Pancreas (tissue), 10 donors: ENCODE measurements at places on chromosomes 16 and 17. TPM values are rescaled to one million over a fixed set of nuclear protein-coding genes. Genes with fewer than 3 reads are reported as not detected.

GRCh38 chr17:41614098-41614497, 1.5 kb upstream of the KRT16 start:
- H3K27me3 ChIP-seq = no peaks in the 10 kb centered on the region
- no peak overlapping the region for H3K4me3 ChIP-seq
- no peak for DNase-seq
- no peaks in the 10 kb centered on the region for H3K4me1 ChIP-seq
- H3K36me3 ChIP-seq = no peaks in the 10 kb centered on the region

GRCh38 chr17:10477701-10478100, 8.3 kb upstream of the MYH4 start:
- H3K27ac ChIP-seq = no peak overlapping the region
- no peaks in the 10 kb centered on the region for H3K27me3 ChIP-seq
- no peak overlapping the region for H3K4me3 ChIP-seq
- H3K36me3 ChIP-seq = no peaks in the 10 kb centered on the region

DNA sequence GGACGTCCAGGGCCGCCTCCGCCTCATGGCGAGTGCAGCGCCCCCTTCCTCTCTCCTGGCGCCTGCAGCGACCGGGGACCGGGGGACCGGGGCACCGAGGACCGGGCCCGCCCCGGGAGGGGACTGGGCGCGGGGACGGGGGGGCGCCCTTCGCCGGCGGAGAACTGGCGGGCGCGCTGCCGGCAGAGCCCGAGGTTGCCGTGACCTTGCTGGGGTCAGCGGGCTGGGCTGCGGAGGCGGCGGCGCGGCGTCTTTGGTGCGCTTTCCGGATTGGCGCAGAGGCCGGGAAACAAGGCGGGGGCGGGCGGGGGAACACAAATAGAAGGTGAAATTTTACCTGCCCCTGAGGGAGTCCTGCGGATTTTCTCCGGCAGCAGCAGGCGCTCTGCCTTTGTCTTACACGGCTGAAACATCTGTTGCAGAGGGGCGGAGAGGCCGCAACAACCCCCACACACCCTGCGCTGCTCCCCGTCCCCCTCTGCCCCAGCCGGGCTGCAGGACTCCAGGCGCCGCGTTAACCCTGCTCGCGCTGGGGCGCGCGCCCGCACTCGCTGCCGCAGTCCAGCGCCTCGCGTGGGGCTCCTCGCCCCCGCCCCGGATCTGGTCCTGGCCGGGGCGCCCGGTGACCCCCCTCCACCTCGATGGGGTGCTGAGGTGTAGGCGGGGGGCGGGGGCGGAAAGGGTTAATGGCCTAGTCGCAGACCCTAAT, 53.5 kb downstream of the SREBF1 start:
- H3K27me3 ChIP-seq = no peaks in the 10 kb centered on the region
- no peaks in the 10 kb centered on the region for H3K36me3 ChIP-seq
- H3K4me3 ChIP-seq = peak overlapping the region; percentile 51
- peaks cover 34% of the 10 kb centered on the region for H3K4me1 ChIP-seq
- DNase-seq = peak; percentile 81

DNA sequence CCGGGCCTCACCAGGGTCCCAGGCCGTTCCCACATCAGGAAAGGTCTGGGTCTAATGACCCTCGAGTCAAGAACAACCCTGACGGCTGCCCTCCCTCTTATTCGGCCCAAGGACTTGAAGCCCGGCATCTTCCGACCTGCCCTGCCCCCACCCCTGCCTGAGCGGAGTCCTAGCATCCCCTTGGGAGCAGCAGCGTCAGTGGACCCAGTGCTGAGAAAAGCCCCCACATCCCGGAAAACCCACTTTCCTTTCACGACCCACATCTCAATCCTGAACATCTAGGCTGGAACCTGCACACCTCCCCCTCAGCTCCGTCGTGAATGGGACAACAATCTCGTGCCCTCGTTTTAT, 769 bp downstream of the TMEM88 start:
- peak overlapping the region; percentile 21 for H3K27ac ChIP-seq
- peak; percentile 35 for DNase-seq
- no peaks in the 10 kb centered on the region for H3K36me3 ChIP-seq
- no peak overlapping the region for H3K4me3 ChIP-seq
- no peaks in the 10 kb centered on the region for H3K4me1 ChIP-seq
- H3K27me3 ChIP-seq = no peaks in the 10 kb centered on the region

GRCh38 chr17:82675476-82676245, 22.8 kb downstream of the RAB40B start:
- H3K27ac ChIP-seq = no peak overlapping the region
- no peaks in the 10 kb centered on the region for H3K27me3 ChIP-seq
- H3K36me3 ChIP-seq = no peaks in the 10 kb centered on the region
- no peak overlapping the region for H3K4me3 ChIP-seq
- no peaks in the 10 kb centered on the region for H3K4me1 ChIP-seq

DNA sequence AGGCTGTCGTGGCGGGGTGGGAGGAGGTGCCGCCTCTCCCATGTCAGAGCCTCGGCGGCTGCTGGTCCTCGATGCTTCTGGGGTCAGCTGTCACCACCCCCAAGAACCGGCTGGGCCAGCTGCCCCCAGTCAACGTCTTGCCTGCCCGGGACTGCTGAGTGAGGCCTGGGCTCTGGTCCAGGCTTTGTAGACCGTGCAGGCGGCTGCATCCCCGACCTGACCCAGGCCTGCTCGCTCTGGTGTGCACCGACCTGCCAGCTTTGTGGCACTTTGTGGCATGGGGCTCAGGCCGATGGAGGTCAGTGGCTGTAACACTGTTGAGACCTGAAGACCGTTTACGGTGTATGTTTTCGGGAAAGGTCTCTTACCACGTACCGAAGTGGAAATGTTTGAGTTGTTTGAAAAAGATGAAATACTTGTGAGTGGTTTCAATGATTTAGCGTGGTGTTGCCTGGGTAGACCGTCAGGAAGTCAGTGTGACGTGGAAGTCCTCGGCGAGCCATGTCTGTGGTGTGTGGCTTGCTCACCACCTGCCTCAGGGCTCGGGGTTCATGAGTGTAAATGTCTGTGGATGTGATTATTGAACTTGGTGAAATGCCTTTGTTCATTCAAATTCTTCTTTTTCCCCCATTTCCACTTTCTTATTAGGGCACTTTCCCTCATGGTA, 53.2 kb upstream of the ZNF750 start:
- no peak overlapping the region for H3K27ac ChIP-seq
- no peaks in the 10 kb centered on the region for H3K27me3 ChIP-seq
- DNase-seq = peak; percentile 61
- no peaks in the 10 kb centered on the region for H3K36me3 ChIP-seq
- H3K4me1 ChIP-seq = peaks cover 46% of the 10 kb centered on the region

- H3K27ac ChIP-seq = no peak overlapping the region
- H3K4me1 ChIP-seq = no peaks in the 10 kb centered on the region
- H3K36me3 ChIP-seq = no peaks in the 10 kb centered on the region
- no peaks in the 10 kb centered on the region for H3K27me3 ChIP-seq
- DNase-seq = no peak
These were observed 22.1 kb upstream of the ADAM11 start for GRCh38 chr17:44736551-44737240.

GRCh38 chr17:61002316-61002736, 324.7 kb downstream of the BCAS3 start:
- H3K27me3 ChIP-seq = no peaks in the 10 kb centered on the region
- H3K4me1 ChIP-seq = no peaks in the 10 kb centered on the region
- H3K36me3 ChIP-seq = no peaks in the 10 kb centered on the region
- no peak for DNase-seq
- no peak overlapping the region for H3K4me3 ChIP-seq
- no peak overlapping the region for H3K27ac ChIP-seq

GRCh38 chr17:37735165-37735564, 9.7 kb downstream of the HNF1B start:
- no peak for DNase-seq
- no peaks in the 10 kb centered on the region for H3K27me3 ChIP-seq
- no peaks in the 10 kb centered on the region for H3K36me3 ChIP-seq

- DNase-seq = peak; percentile 86
- H3K36me3 ChIP-seq = no peaks in the 10 kb centered on the region
- peak within 1 kb of the TSS; percentile 66 for H3K4me3 ChIP-seq
- H3K27ac ChIP-seq = peak within 1 kb of the TSS; percentile 73
These were observed at the start of gene TLK2 for GRCh38 chr17:62478424-62478879. TLK2 (plus strand) TSS chr17:62478825; CDS start chr17:62481126, 2,301 bp downstream.

DNA sequence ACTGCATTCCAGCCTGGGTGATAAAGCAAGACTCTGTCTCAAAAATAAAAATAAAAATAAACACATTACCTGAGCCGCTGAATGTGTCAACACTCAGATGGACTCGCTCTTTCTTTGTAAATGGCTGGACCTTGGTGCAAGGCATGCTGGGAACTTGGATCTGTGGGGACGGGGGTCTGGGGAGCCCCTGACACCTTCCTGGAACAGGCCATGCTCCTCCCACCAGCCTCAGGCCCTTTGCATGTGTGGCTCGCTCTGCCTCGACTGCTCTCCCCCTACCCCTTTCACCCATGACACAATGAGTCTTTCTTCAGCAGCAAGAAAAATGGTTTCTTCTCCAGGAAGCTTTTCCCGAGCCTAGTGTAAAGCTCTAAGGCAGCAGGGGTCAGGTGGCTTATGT, 94.0 kb upstream of the CDH5 start:
- DNase-seq = no peak
- H3K27ac ChIP-seq = no peak overlapping the region
- no peaks in the 10 kb centered on the region for H3K27me3 ChIP-seq
- no peak overlapping the region for H3K4me3 ChIP-seq
- no peaks in the 10 kb centered on the region for H3K36me3 ChIP-seq

GRCh38 chr16:52528393-52529065, 18.4 kb downstream of the TOX3 start:
- H3K27ac ChIP-seq = no peak overlapping the region
- no peaks in the 10 kb centered on the region for H3K4me1 ChIP-seq
- H3K27me3 ChIP-seq = no peaks in the 10 kb centered on the region
- DNase-seq = no peak
- no peak overlapping the region for H3K4me3 ChIP-seq

DNA sequence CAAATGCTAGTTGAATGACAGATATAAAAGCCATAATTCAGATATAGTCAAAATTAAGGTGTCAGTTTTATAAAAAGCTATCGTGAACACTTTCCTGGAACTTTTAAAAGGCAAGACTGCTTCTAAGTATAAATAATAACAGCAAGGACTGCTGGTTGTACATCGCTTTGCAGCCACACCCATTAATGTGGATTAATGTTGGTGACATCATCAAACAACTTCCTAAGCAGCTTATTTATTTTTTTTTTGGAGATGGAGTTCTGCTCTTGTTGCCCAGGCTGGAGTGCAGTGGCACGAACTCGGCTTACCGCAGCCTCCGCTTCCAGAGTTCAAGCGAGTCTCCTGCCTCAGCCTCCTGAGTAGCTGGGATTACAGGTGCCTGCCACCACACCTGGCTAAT, 4.6 kb downstream of the GNA13 start:
- no peaks in the 10 kb centered on the region for H3K27me3 ChIP-seq
- no peak for DNase-seq
- peaks cover 12% of the 10 kb centered on the region for H3K4me1 ChIP-seq
- H3K27ac ChIP-seq = no peak overlapping the region
- H3K36me3 ChIP-seq = peaks cover 4% of the 10 kb centered on the region
- H3K4me3 ChIP-seq = no peak overlapping the region

DNA sequence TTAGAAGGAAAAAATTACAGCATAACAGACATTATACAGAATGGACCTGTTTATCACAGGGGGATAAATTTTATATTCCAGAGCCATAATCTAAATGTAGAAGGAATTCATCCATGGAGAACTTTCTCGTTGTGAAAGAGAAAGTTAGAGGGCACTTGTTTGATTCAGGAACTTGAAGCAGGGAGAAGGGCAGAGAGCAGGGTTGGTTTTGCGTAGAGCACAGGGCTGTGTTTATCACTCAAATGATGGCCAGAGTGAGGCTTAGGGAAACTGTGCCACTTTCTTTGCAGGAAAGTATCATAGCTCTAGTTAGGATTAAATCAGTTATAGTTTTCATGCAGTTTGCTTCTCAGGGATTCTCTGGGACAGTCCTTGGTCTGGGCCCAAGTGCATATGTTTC, 29.1 kb upstream of the MED13 start:
- no peak overlapping the region for H3K27ac ChIP-seq
- no peaks in the 10 kb centered on the region for H3K36me3 ChIP-seq
- DNase-seq = no peak
- no peaks in the 10 kb centered on the region for H3K27me3 ChIP-seq
- H3K4me3 ChIP-seq = no peak overlapping the region
- H3K4me1 ChIP-seq = peaks cover 24% of the 10 kb centered on the region

The MILR1 gene
- total RNA-seq = 6.3 TPM

The LRRC46 gene
- 0.66 TPM for total RNA-seq

The HASPIN gene
- 0.28 TPM for total RNA-seq

The CMTM1 gene
- 3.9 TPM for total RNA-seq

The TMEM235 gene
- total RNA-seq = not detected

The KRT20 gene
- total RNA-seq = not detected
